ENCODE measurements at places on chromosomes 12 and 14.

GRCh38 chr14:23449314-23449713 lies 13.9 kb upstream of the MYH7 start:
- no peak for DNase-seq

DNA sequence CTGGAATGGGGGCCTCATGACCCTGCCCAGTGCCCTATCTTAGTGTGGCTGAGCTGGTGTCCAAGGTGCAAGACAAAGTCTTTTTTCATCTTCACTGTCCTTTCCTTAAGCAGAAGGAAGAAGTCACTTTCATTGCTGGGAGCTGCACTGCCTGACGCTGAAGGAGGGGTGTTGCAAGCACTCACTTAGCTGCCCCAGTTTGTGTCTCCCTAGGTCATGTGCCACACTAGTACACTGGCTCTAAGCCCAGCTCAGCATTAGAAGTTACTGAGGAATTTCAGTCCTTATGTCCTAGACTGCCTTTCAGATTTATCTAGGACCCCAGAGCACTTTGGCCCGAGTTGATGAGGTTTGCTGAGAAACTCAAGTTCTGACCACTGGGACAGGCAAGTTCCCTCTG lies 952.0 kb upstream of the USP15 start:
- DNase-seq, result no peak

DNA sequence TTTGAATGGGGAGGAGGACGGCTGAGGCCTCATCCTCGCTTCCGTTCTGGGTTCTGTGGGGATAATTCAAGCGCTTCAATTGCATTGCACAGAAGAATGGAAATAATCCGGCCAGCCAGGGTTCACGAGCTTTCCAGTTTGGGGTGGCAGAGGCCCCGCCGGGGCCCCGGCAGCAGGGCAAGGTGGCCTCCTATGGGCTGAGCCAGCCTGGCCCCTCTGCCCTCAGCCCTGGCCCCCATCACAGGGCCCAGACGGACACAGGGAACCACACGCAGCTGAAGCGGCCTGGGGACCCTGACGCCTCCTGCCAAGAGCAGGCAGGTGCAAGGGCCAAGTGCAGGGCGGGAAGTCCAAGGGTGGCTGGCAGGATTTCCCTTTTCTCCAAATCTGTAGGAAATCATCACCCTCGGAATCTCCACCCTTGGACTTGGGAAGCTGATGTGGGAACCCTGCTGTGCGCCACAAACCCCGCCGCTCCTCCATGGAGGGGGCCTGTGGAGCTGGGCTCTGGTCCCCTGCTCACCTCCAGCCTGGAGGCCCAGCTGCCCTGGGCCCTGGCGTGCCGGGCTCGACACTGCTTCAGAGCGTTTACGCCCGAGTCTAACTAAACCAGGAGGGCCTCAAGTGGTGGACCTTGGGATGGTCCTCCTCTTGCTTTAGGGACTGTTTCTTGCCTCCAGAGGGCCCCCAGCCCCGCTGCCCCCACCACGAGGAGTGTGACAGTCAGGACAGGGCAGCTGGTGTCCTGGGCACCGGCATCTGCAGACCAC lies 78.4 kb downstream of the MOK start:
- no peak for DNase-seq

GRCh38 chr12:116048879-116049278 lies 228.6 kb downstream of the MED13L start:
- DNase-seq, result no peak

- DNase-seq, result no peak
Measured at GRCh38 chr12:101619026-101619786, 24.4 kb downstream of the MYBPC1 start.

GRCh38 chr12:33253178-33253577 lies 186.4 kb downstream of the SYT10 start:
- no peak for DNase-seq

DNA sequence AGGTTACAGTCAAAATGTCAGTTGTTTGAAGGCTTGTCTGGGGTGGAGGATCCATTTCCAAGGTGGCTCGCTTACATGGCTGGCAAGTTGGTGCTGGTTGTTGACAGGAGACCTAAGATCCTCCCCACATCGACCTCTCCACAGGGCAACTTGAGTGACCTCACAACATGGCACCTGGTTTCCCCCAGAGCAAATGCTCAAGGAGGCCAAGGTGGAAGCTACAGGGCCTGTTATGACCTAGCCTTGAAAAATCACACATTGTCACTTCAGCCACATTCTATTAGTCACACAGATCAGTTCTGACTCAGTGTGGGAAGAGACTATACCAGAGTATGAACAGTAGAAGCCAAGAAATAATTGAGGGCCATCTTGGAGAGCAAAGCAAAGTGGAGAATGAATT lies 11.3 kb upstream of the GNG2 start:
- DNase-seq, result no peak

- no peak for DNase-seq
Measured at GRCh38 chr12:127074161-127074560, 1192.8 kb upstream of the TMEM132C start.

- DNase-seq, result no peak
Measured at GRCh38 chr12:30847259-30847658, 79.3 kb upstream of the TSPAN11 start.

DNA sequence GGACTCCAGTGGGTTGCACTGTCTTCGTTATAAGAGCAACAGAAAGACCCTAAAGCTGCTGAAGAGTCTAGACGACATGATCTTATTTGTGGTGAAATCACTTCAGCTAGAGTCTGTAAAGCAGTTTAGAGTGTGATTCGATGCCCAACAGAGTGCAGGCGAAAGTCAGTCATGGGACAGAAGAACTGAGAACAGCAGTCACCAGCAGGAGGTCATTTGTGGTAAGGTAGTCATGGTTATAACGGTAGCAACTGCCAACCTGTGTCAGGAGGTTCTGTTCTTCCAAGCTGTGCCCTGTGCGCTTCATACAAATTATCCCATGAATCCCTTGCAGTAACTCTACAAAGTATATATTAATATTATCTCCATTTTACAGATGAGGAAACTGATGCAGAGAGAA lies 954.1 kb downstream of the AACS start:
- DNase-seq, result no peak

DNA sequence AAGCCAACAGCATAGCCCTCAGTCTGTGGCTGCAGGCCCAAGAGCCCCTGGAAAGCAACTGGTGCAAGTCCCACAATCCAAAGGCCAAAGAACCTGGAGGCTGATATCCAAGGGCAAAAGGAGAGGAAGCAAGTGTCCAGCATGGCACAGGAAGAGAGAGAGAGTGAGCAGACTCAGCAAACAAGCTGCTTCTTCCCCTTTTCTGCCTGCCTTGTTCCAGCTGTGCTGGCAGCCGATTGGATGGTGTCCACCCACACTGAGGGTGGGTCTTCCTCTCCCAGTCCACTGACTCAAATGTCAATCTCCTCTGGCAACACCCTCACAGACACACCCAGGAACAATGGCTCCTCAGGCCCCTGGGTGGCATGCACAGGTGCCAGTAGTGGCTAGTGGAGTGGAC lies 33.5 kb downstream of the SMCO2 start:
- DNase-seq, result no peak

DNA sequence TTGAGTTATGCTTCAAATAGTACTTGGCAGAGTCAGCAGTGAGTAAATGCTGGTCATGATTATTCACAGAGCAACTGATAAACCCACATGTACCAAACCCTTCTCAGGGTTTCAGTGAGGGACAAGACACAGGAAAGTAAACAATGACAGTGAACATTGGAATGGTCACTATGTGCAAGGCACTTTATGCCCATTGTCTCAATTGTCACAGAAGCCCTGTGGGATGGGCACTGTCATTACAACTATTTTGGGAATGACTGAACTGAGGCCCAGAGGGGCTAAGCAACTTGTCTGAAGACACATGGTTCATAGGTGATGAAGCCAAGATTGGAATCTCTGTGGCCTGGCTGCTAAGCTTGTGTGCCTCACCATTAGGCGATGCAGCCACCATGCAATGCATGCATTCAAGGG lies 238.5 kb downstream of the RBM19 start:
- DNase-seq, result no peak

DNA sequence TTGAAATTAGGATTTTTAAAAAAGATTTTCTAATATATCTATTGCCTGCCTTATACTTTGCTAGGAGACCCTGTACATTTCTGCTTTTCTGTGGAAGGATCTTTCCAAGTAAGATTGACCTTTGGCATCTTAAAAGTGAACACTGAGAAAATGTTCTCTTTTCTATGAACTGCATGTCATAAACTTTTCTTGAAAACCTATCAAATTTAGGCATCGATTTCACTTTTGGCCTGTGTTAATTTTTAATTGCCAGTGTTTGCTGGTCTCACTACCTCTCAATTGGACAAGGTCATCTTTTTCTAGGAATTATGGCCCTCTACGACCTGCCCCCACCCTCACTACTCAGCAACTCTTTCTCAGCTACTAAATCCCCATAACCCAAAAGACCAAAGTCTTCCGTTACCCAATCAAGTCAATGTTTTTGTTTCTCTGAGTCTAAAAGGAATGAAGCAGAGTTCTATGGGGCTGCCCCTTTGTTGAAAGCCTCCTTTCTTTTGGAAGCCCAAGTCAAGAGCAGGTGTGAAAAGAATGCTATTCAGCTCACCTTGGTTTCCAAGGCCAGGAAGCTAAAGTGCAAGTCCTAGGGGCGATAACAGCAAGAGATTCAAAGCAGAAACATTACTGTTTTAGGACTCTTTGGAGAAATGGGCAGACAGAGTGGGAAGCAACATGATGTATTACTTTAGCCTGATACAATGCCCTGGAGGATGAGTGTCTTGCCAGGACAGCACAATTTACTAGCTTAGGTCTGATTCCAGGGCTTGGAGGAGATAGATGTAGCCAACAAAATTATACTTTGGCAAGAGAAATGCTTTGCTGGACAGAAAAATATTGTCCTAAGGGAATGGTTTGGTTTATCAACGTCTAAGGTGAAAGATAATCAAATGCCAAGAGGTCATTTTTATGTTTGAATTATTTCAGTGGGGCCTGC lies 55.0 kb downstream of the IGF1 start:
- no peak for DNase-seq

GRCh38 chr14:58635091-58635830 lies 2.5 kb upstream of the DACT1 start:
- no peak for DNase-seq

- DNase-seq, result no peak
Measured at GRCh38 chr12:1790444-1790843, 29.9 kb upstream of the LRTM2 start.

- no peak for DNase-seq
Measured at GRCh38 chr12:79997096-79997791, 62.3 kb upstream of the PPP1R12A start.

DNA sequence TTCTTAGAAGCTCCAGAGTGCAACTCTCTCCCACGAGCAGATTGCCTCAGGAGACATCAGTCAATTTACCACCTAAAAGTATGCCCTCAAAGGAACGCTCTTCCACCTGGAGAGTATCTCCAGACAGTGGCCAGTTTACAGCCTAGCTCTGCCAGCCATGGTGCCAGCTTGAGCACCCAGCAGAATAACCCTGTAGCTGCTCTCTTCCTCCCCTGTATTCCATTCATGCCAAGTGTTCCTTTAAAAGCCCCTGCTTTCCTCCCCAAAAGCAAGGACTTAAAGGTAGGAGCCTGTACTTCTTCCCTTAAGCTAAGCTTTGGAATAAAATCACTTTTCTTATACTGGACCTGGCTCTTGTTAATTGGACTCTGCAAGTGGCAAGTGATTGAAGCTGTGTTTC lies 245.4 kb upstream of the TMEM132C start:
- no peak for DNase-seq

- no peak for DNase-seq
Measured at GRCh38 chr12:2318286-2318685, 265.5 kb downstream of the CACNA1C start.

- no peak for DNase-seq
Measured at GRCh38 chr12:1575408-1576401, 18.7 kb downstream of the FBXL14 start.

DNA sequence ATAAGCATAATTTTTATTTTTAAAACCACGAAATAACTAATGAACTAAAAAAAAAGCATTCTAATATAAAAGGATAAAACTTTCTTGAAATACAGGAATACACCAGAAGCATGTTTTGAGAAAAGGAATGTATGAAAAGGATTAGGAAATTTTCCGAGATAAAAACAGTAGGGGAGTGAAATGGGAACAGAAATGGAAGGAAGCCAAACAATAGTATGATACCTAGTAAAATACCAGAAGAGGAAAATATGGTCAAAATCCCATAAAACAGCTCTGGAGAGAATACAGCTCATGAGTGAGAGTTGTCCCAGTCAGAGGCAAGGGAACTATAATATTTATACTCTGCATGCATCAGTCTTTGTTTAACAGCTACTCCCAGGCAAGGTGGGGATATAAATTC lies 1016.2 kb downstream of the SLC6A15 start:
- DNase-seq, result no peak

DNA sequence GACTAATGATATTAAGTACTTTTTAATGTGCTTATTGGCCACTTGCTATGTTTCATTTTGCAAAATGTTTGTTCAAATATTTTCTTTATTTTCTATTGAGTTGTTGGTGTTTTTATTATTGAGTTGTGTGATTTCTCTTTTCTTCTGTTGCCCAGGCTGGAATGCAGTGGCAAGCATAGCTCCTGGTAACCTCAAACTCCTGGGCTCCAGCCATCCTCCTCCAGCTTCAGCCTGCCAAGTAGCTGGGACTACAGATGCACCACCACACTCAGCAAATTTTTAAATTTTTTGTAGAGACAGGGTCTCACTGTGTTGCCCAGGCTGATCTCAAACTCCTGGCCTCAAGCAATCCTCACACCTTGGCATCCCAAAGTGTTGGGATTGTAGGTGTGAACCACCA lies 199.2 kb downstream of the NOVA1 start:
- no peak for DNase-seq

- DNase-seq, result no peak
Measured at GRCh38 chr12:100608776-100609175, 35.3 kb downstream of the GAS2L3 start.

- no peak for DNase-seq
Measured at GRCh38 chr14:100618318-100618693, 31.1 kb upstream of the BEGAIN start.

DNA sequence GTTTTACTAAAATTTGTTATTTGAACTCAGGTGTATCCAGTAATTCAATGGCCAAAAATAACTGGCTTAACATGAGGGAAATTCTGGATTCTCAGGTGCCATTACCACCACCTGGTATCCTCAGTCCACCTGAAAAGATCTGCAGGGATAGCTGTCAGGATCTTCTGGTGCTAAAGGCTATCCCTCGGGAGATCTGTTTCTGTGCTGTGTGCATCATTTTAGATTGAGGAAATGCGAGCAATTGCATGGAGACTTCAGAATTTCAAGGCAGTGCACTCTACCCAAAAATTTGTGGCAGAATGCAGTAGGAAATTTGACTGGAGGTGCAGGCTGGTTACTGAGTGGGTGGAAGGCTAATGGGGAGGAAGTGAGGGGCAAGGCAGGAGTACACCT lies 26.4 kb downstream of the ZCCHC8 start:
- no peak for DNase-seq

DNA sequence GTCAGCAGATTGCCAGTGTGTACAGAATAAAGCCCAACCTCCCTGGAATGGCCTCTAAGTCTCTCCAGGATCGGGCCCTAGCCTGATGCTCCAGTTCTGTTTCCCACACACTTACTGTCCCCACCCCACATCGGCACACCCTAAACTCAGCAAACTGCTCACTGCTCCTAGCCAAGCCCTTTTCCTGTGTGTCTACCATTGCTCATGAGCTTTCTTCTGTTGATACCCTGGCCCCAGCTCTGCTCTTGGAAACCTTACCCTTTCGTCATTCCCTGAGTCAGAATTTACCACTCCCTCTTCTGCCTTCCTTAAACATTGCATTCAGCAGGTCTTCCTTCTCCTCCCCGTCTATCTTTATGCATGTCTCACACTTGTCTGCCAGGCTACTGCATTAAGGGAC lies 158.9 kb downstream of the TMX1 start:
- no peak for DNase-seq

Measured in memory B cell (primary cell).